Activated naive CD4-positive, alpha-beta T cell (primary cell): ENCODE measurements at places on chromosomes 13 and 19.

DNA sequence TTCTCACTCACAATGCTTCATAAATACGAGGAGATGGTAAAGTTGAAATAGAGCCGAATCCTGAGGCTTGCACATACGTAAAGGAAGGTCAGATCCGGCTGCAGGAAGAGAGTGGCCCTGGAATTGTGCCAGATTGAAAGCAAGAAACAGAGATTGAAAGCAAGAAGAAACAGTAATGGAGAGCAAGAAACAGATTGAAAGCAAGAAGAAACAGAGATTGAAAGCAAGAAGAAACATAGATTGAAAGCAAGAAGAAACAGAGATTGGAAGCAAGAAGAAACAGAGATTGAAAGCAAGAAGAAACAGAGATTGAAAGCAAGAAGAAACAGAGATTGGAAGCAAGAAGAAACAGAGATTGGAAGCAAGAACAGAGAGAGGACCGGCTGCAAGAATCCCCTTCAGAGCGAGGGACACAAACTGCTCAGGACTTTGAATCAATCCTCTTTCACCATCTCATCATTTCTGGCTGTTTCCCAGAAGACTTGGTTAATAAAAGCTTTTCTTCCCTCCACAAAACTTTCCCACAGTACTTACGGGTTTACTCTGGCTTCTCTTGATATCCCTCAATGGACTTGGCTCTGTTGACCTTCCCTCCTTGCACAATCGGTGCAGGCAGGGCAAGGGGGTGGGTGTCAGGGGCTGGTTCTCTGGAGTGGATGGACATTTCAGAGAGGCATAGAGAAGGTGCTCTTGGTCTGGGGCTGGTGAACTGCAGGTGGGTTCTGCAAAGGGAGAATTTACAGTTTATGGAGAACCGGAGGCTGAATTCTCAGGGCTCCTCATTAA lies 25.5 kb downstream of the OR7A5 start:
- no peak for DNase-seq

DNA sequence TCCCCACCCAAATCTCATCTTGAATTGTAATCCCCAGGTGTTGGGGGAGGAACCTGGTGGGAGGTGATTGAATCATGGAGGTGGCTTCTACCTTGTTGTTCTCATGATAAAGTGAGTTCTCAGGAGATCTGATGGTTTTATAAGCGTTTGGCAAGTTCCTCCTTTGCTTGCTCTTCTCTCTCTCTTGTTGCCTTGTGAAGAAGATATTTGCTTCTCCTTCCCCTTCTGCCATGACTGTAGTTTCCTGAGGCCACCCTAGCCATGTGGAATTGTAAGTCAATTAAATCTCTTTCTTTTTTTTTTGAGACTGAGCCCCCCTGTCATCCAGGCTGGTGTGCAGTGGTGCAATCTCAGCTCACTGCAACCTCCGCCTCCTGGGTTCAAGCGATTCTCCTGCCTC lies 34.4 kb downstream of the VSTM1 start:
- no peak for DNase-seq

GRCh38 chr19:44603201-44603945 lies 10.0 kb upstream of the IGSF23 start:
- DNase-seq = no peak

- no peak for DNase-seq
Observed at GRCh38 chr19:40461669-40462221, 3.8 kb downstream of the BLVRB start.

GRCh38 chr13:32164622-32165268 lies 133.2 kb downstream of the FRY start:
- no peak for DNase-seq

DNA sequence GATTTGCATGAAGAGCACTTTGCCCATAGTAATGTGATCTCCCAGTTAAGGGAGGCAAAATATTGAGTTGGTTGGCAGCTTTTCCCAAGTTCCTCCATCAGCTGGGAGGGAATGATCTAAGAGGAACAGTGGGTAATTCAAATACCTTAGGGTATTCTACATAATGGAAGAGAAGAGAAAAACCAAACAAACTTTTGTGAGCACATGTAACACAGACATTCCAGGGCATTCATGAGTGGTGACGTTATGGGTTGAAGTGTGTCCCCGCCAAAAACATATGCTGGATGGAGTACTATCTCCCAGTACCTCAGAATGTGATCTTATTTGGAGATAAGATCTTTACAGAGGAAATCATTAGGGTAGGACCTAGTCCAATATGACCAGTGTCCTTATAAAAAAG lies 220.1 kb downstream of the FOXO1 start:
- no peak for DNase-seq

DNA sequence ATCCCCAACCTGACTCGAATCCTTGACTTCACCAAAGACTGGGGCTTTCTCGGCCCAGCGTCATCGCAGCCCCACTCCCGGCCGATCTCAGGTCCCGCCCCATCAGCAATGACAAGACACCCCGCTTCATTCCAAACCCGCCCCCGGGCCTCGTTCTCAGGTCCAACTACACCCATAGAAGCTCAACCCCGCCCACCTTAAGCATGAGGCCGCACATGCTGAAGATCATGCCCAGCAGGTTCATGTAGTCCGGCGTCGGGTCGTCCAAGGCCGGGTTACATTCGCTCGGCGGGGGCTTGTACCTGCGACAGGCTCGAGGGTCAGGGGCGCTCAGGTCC lies 2.3 kb downstream of the WDR83 start:
- DNase-seq = peak; percentile 32

- DNase-seq = no peak
Observed at GRCh38 chr13:79258489-79258888, 147.6 kb downstream of the RBM26 start.

- no peak for DNase-seq
Observed at GRCh38 chr13:46684287-46685001, 112.5 kb downstream of the ESD start.

DNA sequence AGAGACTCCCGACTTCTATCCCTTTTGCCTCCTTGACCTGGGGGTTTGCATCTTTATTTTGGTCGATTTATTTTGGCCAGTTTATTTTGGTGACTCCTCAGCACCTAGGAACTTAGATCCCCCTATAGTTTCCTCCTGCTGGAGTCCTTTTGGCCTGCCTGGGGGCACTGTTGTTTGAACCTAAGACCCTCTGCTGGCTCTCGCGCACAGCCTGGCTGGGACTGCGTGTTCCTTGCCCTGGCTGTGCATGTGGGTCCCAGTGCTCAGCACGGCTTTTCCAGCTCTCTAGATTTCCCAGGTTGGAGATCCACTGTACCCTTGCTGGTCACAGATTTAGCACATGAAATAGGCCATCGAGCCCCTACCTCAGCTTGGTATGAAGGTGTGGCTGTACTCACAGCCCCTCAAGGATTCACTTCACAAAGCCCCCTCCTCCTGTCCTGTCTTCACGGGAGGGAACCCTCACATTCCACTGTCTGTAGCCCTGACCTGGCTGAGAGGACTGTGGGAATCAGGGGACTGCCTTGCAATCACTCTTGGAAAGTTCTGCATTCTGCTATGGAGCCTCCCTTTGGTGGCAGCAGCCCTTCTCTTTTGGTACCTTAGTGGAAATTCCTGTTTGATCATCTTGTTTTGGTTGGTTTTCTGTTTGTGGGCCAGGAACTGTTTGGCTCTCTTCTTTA lies 8.3 kb downstream of the UBAC2 start:
- DNase-seq = no peak

DNA sequence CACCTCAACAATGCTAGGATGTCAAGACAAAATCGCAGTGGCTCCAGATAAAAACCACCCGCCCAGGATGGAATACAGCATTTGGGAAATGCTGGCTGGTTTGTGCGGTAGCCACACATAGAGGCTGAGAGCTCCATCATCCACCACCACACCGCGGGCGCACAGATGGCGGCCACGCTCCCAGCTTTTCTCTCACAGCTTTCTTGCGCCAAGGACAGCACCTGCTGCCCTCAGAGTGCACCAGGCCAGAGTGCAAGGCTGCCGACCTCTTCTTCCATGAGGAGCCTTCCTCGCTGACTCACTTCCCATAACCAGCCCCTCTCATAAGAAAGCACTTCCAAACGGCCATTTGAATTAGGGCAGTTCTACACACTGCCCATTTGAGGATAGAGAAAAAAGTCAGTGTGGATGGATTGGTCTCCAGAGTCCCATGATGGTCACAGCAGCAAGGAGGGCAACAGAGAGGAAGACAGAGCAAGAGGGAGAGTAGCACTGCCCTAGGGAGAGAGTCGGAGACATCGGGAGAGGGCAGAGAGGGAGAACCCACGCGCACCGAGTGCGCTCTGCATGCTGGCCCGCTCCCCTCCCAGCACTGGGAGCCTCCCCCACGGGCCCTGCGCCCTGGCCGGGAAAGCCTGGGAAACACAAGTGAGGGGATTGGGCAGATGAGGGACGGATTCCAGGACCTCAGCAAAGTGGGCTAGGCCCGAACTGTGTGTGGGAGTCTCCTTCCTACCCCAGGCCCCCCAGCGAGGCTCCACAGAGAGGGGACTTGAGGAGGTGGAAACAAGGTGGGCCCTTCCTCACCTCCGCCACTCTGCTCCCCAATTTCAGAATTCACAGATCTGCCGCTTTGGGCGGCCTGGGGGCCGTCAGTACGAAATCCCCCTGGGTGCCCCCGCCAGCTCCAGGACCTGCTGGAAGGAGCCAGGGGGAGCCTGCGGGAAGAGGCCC lies 156.9 kb downstream of the USP12 start:
- DNase-seq = no peak

- DNase-seq = no peak
Observed at GRCh38 chr19:8887364-8887763, 55.2 kb downstream of the MBD3L1 start.

DNA sequence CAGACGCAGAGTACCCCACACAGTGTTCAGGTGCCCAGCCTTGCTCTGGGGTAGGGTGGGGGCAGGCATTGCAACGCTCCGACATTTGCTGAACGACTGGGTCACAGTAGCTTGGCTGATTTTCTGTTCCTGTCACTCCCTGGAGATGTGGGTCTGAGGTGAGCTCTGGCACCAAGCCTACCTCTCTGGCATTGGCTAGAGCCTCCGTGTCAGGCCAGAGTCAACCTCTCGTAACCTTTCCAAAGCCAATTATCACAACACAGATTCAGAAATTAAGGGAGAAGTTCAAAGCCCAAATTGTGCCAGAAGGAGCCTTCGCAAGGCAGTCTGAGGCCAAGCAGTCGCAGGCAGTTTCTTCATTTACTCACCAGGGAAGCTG lies 117.2 kb downstream of the IRS2 start:
- DNase-seq = no peak

DNA sequence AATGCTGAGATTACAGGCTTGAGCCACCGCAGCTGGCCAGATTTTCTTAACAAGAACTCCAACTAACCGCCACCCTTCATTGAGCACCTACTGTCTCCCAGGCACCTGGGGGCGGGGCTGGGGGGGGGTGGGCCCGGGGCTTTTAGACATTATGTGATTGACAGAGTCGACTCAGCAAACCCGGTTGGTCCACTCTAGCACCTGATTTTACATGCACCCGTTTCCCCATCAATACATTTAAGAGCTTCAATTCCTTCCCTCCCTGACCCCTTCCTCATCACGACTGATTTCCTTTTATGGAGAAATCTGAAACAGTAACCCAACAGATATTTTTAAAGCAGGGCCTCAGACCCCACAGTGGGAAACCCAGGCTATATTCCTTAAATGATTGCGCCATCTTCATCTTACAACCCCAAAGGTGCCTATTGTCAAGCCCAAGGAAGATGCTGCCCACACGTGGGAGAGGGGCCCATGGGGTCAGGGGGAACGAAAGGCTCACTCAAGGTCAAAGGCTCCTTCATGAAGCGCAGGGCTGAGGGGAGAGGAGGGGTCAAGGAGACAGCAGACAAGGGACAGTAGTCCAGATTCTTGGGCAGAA lies 1.8 kb downstream of the INSR start:
- no peak for DNase-seq

DNA sequence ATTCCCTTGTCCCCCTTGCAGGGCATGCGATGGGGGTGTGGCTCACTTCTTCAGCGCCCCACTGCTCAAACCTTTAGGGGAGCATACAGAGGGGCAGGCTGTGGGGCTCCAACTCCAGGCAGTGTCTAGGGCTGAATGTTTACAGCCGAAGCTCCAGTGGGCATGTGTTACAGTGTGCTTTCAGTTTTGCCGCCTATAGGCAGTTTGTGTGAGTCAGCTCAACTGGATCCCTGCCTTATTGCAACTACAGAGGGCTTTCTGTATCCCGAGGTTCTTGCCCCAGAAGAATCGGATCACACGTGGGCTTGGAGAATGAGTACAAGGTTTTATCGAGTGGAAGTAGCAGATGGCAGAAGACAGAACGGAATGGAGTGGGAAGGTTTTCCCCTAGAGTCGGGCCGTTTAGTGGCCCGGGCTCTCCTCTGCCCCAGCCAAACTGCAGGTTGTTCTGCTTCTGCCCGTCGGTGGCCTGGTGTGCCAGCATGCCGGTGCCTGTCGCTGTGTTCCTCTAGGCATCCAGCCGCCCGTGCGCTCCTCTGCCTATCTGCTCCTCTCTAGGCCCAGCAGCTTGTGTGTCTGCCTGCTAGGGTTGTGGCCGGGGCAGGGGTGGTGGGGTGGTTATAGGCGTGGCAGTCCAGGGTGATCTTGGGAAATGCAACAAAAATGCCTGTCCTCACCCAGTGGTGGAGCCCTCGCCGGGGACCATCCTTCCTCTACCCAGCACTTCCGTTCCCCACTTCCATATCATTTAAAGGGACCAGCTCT lies 435.9 kb upstream of the SGCG start:
- no peak for DNase-seq

- no peak for DNase-seq
Observed at GRCh38 chr19:31232871-31233270, 116.4 kb downstream of the TSHZ3 start.

GRCh38 chr13:47474839-47475238 lies 526.2 kb downstream of the SUCLA2 start:
- no peak for DNase-seq

DNA sequence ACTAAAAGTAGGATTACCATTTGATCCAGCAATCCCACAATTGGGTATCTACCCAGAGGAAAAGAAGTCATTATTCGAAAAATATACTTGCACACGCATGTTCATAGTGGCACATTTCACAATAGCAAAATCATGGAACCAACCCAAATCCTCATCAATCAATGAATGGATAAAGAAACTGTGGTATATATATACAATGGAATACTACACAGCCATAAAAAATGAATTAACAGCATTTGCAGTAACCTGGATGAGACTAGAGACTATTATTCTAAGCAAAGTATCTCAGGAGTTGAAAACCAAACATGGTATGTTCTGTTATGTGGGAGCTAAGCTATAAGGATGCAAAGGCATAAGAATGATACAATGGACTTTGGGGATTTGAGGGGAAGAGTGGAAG lies 3.0 kb downstream of the ZNF708 start:
- DNase-seq = no peak

DNA sequence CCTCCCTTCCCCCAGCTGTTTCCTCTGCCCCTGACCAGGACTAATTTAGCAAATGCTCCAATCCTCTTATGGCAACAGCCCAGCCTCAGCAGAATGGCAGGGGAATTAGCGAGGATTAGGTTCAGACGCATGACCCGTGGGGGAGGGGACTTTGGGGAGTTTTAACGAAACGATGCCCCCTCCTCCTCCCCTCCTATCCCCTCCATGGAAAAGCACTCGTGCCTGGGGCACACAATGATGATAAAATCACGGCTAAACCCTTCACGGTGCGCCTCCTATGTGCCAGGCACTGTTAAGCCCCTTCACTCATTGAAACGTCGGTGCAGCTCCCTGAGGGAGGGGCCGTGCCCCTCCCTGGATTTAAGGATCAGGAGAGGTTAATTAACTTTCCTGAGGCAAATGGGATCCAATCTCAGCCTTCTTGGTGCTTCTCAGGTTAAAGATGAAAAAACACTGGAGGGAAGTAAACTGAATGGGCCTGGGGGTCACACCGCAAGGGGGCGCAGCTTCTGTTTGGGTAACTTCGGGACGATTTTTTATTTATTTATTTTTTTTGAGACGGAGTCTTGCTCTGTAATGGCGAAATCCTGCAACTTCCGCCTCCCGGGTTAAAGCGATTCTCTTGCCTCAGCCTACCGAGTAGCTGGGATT lies 10.1 kb upstream of the TPRX2 start:
- peak; percentile 4 for DNase-seq
